Cardiac fibroblast (primary cell): ENCODE measurements at places on chromosomes 16 and 17.
A peak's percentile ranks its signal among the peaks of the same experiment; 100 is the strongest.

GRCh38 chr16:14600164-14600563 lies 29.9 kb downstream of the PARN start:
- DNase-seq = peak; percentile 61

DNA sequence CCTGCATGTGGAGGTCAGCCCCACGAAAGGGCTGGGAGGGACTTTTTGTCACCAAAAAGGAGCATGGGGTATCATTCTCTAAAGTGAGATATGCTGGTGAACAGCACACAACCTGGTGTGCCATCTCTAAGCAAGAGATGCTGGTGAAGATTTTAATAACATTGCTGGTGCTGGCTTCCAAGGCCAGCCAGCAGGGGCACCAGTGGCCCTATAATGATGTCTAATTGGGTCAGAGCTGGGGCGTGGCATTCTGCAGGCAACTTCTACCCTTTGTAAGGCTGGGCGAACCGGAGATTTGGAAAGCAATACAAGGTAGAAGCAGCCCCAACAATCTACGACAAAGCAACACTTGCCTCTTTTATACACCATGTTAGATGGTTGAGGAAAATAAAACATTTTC lies 16.8 kb downstream of the SDR42E1 start:
- no peak for DNase-seq

GRCh38 chr17:38746849-38747462 lies 1.2 kb downstream of the PCGF2 start:
- no peak for DNase-seq

DNA sequence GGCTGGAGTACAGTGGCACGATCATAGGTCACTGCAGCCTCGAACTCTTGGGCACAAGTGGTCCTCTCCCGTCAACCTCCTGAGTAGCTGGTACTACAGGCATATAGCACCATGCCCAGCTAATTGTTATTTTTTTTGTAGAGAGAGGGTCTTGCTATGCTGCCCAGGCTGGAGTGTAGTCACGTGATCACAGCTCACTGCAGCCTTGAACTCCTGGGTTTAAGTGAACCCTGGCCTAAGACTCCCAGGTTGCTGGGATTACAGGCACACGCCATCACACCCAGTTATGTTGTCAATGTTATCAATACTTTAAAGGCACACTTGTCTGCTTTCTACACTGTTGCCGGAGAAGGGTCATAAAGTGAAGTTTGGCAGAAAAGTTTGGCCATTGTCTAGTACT lies 22.0 kb upstream of the LASP1NB start:
- no peak for DNase-seq

GRCh38 chr17:41329279-41329948 lies 13.9 kb upstream of the KRTAP17-1 start:
- peak; percentile 59 for DNase-seq

- DNase-seq = no peak
Observed at GRCh38 chr17:27793168-27793905, 7.0 kb downstream of the NOS2 start.

GRCh38 chr17:77769215-77769614 lies 189.3 kb upstream of the TNRC6C start:
- peak; percentile 20 for DNase-seq

DNA sequence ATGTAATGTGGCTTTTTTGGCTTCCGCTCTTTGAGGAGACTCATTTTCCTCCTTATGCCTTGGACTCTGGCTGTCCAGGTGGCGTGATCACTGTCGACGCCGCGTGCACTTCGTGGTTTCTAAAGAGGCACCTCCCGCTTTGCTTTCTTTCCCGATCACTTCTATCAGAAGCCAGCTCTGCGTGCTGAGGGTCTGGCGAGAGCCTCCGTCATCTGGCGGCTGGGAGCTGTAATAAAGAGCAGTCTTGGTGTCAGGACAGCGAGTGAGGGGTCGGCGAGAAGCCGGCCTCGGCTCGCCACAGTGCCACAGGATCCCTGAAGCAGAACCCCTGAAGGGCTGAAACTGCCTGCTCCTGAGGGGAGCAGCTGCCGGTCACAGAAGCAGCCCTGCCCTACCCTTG lies 7.4 kb downstream of the ZNF750 start:
- no peak for DNase-seq

- DNase-seq = no peak
Observed at GRCh38 chr17:1029922-1030644, 33.2 kb downstream of the TIMM22 start.

DNA sequence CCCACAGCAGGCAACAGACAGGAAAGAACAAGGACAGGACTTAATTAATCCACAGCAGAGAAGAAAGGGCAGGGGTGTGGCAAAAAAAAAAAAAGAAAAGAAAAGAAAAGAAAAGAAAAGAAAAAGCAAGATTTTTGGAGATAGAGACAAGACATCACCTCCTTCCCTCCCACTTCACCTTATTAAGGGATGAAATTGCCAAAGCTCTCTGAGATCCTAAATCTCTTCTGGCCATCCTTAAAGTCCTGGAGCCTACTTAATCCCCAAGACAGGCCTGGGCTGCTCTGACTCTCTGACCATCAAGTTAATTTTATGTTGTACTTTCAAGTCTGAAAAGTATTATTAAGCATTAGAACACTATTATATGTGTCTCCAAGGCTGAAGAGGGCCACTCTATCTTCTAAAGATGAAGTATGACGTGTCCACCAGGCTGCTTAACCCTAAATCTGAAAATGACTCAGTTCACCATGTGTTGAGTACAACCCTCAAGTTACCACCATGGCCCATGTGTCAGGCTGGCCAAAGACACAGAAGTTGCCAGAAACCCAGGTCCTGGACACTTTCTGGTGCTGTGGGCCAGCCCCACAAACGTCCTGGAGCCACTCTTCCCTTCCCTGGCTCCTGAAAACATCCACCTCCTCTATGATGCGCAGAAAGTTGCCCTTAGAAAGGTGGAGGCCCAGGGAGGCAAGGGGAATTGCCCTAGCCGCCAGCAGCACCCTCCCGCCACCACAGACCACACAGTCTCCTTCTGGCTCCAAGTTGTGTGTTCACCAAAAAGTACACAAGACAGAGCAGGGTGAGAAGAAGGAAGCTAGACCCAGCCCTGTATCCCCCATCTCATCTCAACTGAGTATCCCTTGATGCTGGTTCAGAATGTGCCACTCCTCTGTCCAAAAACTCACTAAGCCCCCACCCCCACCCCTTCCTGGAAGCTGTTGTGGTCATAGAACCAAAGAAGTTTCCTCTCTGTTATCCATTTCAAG lies 2.7 kb downstream of the SOCS1 start:
- DNase-seq = peak; percentile 30

DNA sequence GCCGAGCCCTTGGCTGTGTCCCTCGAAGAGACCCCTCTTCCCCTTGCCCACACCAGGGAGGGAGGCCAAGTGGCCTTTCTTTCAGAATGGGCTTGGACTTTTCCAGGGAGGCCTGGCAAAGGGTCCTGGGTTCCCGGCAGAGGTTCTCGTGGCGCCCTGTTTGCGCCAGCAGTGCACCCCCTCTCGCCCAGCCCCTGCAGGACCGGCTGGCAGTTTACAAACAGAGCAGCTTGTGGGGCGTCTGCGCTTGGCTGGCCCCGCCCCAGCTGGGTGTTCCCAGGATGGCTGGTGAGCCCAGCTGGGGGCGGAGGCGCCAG lies 137.8 kb upstream of the CIBAR2 start:
- no peak for DNase-seq

DNA sequence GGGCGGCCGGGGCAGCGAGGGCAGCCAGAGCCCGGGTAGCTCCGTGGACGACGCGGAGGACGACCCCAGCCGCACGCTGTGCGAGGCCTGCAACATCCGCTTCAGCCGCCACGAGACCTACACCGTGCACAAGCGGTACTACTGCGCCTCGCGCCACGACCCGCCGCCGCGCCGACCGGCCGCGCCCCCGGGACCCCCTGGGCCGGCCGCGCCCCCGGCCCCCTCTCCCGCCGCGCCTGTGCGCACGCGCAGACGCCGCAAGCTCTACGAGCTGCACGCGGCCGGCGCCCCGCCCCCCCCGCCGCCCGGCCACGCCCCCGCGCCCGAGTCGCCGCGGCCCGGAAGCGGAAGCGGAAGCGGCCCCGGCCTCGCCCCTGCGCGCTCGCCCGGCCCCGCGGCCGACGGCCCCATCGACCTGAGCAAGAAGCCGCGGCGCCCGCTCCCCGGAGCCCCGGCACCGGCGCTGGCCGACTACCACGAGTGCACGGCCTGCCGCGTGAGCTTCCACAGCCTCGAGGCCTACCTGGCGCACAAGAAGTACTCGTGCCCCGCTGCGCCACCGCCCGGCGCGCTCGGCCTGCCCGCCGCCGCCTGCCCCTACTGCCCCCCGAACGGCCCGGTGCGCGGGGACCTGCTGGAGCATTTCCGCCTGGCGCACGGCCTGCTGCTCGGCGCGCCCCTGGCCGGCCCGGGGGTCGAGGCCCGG lies 36.1 kb upstream of the ZC3H18 start:
- peak; percentile 58 for DNase-seq

DNA sequence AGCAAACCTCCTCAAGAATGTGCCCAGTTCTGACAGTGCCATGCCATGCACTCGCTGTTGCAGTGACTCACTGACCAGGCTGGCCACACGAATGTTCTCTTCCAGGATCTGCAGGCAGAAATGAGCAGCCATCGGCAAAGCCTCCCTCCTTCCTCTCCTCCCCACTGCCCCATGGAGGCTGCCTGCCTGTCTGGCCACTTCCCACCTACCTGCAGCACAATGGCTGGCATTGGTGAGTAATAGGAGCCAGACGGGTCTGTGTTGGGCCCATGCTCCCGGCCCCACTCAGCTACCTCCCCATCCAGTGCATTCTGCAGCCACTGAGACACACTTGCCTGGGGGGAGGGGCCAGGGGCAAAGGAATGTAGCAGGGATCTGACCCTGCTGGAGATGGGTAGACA lies 2.8 kb upstream of the MATCAP1 start:
- no peak for DNase-seq

DNA sequence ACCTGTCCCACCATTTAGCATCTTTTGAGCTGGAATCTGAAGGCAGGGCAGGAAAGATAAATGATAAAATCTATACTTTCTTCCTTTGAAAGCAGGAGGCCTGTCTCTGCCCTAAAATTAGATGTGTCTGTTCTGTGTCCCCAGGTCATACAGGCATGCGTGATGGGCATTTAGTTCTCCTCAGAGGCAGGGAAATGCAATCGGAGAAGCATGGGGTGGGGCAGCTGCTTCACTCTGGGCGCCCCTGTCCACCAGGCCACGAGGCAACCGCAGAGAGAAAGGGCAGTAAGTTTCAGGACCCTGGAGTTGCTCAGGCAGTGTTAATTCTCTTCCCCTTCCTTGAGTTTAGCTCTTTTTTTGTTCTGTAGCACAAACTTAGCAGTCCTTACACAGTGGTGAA lies 25.1 kb downstream of the CLUAP1 start:
- no peak for DNase-seq

DNA sequence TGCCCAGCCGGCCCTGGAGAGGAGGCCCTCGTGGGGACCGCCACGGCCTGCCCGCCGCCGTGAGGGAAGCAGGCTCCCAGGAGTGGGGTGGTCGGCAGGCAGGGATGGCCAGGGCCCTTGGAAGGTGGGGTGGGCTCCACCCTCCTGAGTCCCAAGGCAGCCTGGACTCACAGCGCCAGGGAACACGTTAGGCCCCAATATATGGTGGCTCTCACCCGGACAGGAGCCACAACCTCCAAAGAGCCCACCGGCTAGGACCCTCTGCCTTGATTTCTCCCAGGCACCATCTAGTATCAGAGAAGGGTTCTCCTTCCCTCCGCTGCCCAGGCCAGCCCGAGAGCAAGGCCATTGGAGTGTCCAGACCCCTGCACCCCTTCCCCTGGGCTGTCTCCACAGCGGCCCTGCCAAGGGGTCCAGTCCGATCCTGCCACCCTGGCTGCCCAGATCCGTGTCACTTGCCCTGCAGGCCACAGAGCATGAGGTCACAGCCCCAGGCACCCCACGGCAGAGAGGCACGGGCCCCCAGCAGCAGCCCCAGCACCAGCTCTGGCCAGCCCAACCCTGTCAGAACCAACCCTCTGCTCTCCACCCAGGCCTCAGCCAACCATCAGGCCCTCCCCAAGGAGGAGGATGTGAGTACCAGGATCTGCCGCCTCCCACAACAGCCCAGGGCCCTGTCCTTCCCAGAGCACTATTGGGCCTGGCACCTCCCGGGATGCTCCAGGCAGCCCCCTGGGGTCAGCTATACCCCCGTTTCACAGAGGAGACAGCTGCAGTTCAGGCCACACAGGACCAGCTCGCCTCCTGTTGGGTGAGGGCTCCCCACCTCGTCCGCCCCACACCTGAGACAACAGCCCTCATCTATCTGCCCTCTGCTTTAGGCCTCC lies 1.1 kb upstream of the AXIN1 start:
- DNase-seq = no peak

DNA sequence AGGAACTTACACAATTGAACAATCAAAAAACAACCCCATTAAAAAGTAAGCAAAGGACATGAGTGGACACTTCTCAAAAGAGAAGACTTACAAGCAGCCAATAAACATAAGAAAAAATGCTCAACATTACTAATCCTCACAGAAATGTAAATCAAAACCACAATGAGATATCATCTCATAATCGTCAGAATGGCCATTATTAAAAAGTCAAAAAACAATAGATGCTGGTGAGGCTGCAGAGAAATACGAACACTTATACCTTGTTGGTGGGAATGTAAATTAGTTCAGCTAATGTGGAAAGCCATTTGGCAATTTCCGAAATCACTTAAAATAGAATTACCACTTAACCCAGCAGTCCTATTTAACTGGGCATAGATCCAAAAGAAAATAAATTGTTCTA lies 301.9 kb upstream of the KCNJ16 start:
- peak; percentile 70 for DNase-seq

GRCh38 chr16:79805621-79806020 lies 205.1 kb upstream of the MAF start:
- no peak for DNase-seq

- no peak for DNase-seq
Observed at GRCh38 chr16:89104930-89105571, 11.4 kb downstream of the ACSF3 start.
